Activated gamma-delta T cell treated with Interleukin-2 at 50 U/mL for 16 hours (primary cell): ENCODE measurements at places on chromosomes 2 and 18.

- DNase-seq: no peak
Observed at GRCh38 chr18:46793565-46793964, 36.7 kb upstream of the ST8SIA5 start.

DNA sequence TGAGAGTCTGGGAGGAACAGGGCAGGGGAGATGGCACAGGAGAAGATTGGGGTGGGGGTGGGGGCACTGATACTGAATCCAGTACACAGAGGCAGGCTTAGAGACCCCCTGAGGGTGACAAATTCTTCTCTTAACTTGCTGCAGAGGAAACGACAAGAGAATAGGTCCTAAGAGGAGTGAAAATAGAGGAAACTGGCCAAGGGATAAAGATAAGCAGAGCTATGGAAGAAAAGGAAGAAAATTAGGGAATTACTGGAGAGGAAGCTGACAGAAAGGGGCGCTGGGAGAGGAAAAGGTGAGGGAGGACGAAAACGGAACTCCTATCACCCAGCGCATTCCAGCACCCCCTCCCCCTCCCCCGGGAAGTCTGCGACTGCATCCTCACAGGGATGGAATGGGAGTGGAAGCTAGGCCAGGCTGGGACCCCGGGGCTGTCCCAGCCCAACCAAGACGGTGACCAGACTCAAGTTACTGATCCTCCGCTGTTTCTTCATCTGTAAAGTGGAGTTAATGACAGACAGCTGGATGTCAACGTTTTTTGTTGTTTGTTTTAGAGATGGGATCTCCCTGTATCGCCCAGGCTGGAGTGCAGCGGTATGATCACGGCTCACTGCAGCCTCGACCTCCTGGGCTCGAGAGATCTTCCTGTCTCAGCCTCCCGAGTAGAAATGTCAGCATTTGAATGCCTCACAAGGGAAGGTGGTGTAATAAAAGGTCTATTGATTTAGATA, 2.6 kb upstream of the EMX1 start:
- no peak for DNase-seq

DNA sequence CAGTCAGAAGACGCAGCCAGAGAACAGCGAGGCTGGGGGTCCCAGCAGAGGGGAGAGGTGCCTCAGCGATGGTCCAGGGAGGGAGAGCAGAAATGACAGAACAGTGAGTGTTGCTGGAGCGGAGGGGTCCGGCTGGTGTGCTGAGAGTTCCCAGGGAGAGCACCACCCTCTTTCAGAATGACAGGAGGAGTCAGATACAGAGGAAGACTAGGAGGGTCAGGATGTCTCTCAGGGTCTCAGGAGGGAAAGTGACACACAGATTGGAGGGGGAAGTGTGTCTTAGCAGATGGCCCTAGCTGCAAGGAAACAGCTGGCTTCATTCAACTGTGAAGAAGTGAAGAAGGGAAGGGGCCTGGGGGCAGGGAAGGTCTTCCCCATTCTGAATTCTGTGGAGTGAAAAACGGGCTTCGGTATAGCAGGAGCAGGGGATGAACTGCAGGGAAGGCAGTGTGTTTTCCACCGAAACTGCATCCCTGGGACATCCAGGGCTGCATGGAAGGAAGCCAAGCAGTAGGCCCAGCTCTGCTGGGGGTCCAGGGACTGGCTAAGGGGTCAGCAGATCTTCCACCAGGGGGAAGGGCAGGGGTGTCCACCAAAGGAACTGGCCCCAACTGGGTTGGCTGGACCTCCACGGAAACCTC, 90.0 kb upstream of the OTOS start:
- DNase-seq: no peak

GRCh38 chr2:135494503-135494902, 36.5 kb downstream of the ZRANB3 start:
- no peak for DNase-seq

GRCh38 chr2:43083710-43084698, 142.4 kb downstream of the ZFP36L2 start:
- no peak for DNase-seq

DNA sequence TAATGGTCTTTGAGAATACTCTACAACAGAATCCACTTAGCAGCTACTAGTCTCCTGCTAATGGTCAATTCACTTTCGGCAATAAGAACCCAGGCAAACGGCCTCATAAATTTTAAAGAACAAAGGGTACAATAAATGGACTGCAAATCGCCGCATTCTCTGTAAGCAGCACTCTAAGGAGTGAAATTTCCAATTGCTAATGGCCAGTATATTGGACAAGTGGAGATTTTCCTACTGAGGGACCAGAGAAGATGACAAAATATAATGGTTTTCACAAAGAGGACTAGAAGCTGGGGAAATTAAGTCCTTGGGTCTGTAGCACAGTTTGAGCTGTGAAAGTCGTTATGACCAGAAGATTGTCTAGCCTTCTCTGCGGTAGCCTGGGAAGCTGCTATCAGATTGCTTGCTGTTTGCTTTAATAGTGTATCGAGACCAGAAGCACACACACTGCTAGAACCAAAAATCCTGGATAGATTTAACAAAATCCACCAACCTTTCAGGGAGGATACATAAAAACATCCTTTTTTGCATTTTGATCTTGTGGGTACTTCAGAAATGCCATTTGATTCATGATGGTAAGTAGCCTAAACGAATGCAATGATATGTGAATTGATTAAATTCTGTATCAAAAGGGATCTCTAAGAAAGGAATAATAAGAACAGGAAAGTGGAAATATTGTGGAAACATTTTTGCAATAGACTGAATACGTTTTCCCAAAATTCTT, 53.6 kb upstream of the ATP8B1 start:
- no peak for DNase-seq

DNA sequence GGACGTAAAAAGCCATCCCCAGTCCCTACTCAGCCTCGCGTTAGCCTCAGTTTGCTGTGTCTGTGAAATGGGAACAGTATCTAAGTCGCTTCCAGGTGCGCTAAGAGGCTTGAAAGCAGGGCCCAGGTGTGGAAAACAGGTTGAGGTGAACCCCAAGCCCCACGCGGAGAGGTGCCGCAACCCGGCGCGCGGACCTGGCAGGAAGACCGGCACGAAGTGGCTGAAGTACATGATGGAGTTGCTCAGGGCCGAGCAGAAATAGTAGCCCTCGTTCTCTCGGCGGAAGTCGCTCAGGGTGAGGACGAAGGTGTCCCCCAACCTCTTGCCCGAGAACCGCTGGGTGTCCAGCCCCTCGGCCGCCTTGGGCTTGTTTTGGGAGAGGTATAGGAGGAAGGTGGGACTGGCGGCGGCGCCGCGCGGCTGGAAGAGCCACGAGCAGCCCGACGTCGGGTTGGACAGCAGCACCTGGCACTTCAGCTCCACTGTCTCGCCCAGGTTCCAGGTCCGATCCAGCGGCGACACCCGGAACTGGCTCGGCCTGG, 508 bp downstream of the CD8A start:
- DNase-seq: no peak
